ENCODE measurements at places on chromosomes 4 and X. TPM values are rescaled to one million over a fixed set of nuclear protein-coding genes. Genes with fewer than 3 reads are reported as not detected.

ADAM29 gene
- total RNA-seq = not detected

SYNPO2 gene
- total RNA-seq = 257 TPM

GRCh38 chr4:96642490-96642889 is 802.6 kb downstream of the PDHA2 start:
- no peak for DNase-seq

GRCh38 chrX:150197388-150197787 is 165.7 kb upstream of the MAMLD1 start:
- DNase-seq = no peak

DNA sequence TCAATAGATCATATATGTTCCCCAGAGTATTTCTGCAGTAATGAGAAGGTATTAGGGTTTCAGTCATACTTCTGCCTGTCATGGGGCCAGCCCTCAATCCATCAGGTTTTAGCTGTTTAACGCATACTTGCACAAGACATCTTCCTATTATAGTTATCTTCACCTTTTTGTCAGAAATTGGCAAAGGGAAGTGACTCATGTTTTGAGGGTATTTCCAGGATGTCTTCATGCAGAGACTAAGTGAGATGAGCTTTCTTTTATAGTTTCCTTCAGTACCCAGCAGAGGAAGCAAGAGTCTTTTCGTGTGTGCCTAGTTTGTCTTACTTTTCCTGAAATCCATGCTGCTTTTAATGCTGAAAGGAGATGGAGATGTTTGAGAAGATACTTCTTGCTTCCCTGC is 9.5 kb downstream of the CSTF2 start:
- DNase-seq = no peak

DNA sequence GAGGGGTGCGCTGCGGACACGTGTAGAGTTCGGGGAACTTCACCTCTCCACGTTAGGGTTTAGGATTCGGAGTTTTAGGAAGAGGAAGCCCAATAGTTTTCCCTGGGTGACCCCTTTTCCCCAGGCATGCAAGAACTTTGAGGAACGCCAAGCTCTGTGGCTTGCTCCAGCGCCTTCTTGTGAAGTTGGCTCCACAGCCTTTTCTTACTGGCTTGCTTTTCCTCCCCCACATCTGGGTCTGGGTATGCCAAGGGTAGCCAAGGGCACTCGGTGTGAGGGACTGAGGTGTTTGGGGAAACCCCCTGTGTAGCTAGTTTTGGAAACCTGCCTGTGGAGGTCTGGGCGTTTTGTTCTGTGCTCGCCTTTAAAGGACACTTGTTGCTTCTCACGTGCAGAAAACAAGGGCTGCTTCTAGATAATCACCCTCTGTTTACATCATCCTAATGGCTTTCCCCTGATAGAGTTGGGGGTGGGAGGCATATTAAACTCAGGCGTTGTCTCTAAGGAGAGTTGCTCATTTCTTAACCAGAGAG is 746 bp downstream of the EDNRA start:
- no peak for DNase-seq

OTUD6A gene
- total RNA-seq = not detected

DNA sequence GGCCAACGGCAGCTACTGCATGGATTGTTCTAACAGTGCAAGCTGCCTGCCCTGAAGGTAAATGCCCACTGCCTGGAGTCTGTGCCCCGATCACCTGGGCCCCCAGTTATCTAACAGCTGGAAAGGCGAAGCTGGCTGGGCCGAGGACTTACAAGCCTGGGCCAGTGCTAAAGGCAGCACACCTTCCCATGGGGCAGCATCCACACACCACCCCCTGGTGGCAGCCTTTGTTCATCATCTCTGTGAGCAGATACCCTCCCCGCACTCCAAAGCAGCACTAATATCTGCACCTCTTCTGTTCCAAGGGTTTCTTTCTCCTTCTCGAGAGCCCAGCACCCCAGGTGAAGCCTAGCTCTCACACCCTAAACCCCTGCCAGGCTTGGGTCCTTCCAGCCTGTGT is 7.6 kb downstream of the SLC2A9 start:
- peak; percentile 37 for DNase-seq

DNA sequence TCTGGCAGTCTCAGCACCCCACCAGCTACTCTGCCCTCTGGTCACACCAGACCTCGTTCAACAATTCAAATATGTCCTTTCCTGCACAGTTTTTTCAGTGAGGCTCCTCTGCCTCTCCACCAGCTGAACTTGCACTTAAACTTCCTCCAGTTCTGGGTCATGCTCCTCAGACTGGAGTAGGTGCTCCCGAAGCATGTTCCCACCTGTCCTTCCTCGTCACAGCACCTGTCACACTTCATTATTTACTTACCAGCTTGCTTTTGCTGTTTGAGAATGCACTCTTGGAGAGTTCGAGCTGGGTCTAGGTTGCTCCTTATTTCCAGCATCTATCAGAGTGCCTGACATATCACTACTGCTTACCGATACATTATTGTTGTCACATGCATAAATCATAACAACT is 144.8 kb upstream of the TTC29 start:
- DNase-seq = no peak

GRCh38 chr4:10461850-10462400 is 4.7 kb upstream of the ZNF518B start:
- DNase-seq = no peak

ATP7A gene
- total RNA-seq = 7.6 TPM

DNA sequence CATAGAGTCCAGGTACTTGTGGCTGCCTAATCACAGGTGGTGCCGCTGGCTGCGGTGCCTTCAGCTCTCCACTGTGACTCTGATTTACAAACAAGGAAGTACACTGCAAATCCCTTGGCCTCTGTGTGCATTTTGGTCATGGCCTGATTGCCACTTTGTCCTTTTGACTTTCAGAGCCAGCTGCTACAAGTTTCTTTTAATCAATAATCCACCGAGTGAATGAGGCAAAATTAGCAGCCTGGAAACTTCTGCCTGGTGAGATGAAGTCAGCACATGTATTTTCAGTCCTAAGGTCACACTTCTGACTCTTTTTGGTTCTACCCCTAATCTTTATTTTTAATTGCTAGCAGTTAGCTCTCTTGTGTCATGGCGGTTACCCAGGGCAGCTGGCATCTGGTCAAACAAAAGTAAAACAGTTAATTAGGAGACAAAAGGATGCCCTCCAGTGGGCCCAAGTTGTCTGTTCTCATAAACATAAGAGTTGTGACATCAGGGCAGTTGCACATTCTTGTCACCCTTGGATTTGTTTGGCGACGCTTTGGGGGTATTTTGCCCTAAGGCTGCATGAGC is 62.3 kb upstream of the LNX1 start:
- DNase-seq = no peak

DNA sequence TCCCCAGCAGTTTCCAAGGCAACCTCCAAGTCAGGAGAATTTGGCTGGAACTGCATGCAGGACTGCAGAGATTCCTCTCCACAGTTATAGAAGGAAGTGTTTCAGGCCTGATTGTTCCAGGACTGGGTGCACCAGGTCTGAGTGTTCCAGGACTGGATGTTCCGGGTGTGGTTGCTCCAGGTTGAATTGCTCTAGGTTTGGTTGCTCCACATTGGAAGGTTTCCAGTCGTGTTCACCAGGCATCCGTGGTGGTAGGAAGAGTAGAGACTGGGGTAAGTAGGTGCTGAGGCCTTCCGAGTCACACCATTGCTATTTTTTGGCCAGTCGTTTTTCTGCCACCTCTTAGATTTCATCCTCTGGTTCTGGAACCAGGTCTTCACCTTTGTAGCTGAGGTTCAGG is 105.4 kb downstream of the MSN start:
- no peak for DNase-seq

GRCh38 chr4:53189011-53189410 is 176.8 kb downstream of the SCFD2 start:
- DNase-seq = no peak

DNA sequence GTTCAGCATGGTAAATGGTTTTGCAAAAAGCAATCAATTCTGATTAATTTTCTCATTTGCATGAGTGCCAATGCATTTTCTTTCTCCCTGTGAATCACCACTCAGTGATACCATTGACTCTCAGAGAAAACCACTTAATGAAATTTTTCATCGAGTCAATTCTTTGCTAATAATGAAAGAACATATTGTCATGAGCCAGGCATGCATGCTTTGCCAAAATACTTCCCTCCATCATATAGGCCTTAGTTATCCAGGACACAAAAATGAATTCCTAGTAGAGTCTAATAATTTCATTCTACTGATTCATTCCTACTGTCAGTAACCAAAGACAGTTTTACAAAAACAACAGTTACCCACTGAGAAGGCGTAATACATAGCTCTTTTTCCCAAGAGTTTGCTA is 680.0 kb downstream of the TRIML1 start:
- no peak for DNase-seq

DNA sequence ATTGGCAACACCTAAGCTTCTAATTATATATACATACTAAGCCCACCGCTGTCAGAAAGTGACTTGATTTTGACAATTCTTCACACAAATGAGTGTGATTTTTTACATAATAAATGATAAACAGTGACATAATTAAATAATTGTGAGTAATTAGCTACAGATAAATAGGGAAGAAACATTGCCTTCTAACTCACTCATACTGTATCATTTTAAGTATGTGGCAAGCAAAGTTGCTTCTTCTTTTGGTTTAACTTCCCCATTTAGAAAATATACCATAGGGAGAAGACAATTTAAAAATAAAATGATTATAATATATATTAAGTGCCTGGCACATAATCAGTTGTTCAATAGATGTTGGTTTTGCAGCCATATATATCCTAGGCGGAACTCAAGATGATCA is 644.2 kb downstream of the FSTL5 start:
- no peak for DNase-seq

- DNase-seq = no peak
Measured at GRCh38 chrX:122238801-122239200, 945.3 kb upstream of the GRIA3 start.

ARX gene
- not detected for total RNA-seq

SMC1A gene
- 36.4 TPM for total RNA-seq

All from heart right ventricle (tissue), 16 donors.